Muscle of arm (tissue), 14 donors: ENCODE measurements at places on chromosomes 3 and 15.

DNA sequence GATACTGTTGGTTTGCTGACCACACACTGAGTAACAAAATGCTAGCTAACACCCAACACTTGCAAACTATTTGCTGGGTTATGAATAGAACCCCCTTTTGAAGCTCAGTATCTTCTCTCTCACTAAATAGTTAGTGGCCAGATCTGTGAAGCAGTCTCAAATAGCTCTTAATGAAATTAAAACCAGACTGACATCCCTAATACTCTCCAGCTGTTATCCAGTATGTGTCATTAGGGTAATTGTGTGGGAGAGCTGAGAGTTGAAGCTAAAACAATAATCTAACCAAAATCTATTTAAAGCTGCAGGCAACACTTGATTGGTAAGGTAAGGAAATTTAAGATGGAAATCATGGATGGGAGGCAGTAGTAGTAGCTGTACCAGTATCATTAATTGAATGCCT, 110.4 kb upstream of the RORA start:
- DNase-seq: no peak

DNA sequence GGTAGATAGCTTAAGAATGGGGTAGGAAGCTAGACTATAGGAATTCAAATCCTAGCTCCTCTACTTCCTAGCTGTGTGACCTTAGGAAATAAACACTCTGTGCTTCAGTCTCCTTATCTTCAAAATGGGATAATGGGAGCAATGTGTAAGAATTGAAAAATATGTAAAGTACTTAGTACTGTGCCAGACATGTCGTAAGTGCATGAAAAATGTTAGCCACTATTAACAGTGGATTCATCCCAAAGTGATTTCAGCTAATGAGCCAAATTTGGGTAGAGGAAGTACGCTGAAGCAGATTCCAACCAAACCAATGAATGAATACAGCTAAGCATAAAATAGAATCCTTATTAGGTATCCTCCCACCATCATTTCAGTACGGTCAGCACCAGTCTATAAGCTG, 192.1 kb downstream of the RORA start:
- no peak for DNase-seq

DNA sequence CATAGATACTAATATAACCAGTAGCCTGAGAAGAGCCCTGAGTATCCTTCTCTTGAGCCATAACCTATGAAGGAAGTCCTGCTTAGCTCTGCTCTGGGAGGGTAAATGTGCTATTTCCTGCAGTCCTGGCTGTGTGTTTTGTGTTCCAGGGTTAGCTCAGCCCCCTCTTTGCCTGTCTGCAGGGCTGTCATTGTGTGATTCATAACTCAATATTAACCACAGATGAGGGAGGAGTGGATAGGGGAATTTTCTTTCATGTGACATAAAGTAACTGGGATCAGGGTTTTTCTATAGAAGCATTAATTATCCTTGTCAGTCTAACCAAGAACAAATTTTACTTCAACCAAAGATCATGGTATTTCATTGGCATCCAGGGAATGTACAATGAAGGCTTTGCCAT, 183.3 kb upstream of the ZBTB20 start:
- DNase-seq: no peak

- DNase-seq: no peak
Measured at GRCh38 chr3:114005481-114005880, 50.8 kb downstream of the CCDC191 start.

GRCh38 chr15:50876260-50876988, 32.1 kb upstream of the AP4E1 start:
- DNase-seq: no peak

DNA sequence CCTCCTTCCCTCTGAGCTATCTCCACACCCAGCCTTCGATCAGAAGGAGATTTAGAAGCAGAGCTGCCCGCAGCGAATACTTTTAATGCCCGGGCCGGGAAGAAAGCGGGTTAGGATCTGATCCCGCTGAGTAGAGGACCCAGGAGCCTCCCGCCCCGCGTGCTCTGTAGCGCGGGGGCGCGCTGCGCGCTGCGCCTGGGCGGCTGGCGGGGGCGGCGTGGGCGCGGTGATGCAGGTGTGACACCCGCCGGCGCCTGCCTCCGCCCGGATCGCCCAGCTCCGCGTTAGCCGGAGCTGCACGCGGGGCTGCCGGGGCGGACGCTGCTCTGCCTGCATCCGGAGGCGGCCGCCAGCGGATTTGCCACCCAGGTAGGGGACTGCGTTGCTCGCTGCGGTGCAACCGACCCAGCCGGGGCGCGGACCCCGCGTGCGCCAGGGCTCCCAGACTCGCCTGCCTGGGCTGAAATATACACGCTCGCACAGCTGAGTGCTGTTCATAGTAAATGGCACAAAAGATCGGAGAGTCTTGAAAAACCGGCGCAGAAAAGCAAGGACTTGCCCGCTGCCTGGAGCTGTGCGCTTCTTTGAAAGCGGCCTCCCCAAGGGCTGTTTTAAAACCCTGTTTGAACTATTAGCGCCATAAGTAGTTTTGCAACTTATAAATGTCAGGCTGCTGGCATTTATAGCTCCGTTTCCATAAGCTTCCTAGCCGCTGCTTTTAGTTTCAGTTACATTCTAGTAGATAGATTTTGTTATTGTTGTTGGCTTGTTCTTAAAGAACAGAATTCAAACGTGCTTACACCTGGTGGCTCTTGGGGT, at the start of gene SV2B:
SV2B (plus strand) TSS at position 263 of the 819 bp plus-strand sequence. CDS start 126,007 bp downstream, outside the sequence.
- DNase-seq: no peak

DNA sequence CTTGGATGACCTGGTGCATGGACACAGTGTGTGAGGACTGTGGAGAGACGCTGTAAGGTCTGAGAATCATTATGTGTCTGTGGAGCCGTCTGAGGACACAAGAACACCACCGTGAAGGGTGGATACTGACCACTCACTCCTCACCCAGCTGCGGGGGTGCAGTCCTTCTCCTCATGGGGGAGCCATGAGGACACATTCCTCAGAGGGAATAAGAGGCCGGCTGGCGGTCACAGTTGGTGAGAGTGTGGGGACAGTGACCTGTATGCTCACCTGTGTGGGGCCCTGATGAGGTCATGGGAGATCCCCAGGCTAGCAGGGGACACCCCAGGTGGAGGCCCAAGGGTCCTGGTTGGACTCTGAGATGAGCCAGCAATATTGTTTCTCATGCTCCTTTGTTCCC, 2.5 kb upstream of the TRPM1 start:
- DNase-seq: no peak

DNA sequence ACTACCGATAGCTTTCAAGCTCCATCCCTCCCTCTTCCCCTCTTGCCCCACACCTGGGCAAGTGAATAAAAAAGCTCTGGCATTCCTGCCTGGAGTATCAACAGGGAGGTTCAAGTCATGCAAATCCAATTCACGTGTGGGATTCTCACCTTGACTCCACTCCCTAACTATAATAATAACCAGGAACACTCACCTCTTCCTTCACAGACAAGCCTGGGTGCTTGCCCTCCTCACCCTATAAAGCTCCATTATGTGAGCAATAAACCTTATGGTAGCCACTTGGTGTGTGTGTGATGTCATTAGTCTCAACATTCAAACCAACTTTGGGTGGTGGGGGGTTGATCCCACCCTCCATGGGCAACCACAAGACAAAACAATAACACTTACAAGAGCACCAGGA, 16.6 kb downstream of the CHDH start:
- DNase-seq: no peak

DNA sequence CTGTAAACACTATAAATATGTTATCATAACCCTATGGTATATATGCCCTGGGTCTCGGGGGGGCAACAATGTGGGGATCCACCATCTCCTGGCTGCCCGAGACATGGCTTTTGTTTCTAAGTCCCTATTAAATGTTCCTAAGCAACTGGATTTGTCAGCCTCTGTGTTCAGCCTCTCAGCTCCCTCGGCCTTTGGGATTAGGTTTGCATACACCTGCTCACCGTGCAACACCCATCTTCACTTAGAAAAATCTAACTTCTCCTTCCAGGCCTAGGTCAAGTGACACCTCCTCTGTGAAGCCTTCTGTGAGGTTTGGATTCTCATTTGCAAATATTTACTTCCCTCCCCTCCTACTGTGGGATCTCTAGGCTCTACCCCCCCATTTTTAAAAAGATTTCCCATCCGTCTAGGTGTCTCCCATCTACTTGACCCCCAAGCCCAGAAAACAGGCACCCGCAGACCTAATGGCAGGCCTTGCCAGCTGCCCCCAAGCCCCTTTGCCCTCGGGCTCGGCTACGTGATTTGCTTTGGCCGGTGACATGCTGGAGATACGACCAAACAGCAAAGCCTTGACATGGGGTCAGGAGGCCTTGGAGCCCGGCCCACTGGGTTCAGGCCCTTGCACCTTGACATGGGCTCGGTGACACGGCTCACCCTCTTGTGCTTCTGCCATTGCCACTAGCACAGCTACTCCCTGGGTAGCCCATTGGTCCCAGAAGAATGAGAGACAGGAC, 66.0 kb upstream of the BLM start:
- DNase-seq: no peak

GRCh38 chr15:32704395-32704981, 13.3 kb upstream of the GREM1 start:
- no peak for DNase-seq

GRCh38 chr15:39777496-39777895, 5.1 kb downstream of the FSIP1 start:
- DNase-seq: no peak

GRCh38 chr15:45435124-45435903, 57.0 kb upstream of the GATM start:
- no peak for DNase-seq

DNA sequence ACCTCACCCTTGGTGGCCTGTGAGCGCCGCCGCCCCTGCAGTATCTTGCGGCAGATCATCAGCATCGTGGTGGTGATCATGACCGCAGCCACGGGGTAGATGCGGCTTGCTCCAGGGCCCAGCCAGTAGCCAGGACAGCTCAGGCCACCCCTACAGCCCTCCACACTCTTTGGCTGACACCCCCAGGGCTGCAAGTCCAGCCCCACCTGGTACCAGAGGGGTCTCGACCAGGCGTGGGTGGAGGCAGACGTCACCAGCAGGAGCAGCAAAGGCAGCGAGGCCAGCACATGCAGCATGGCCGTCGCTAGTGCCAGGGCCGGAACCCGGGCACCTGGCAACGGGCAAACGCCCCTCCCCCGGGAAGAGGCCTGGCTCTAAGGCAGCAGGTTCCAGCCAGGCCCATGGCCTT, at the start of gene TMEM89:
TMEM89 (minus strand) TSS at position 309 of the 409 bp plus-strand sequence; CDS start at position 296, 13 bp downstream.
- no peak for DNase-seq

GRCh38 chr15:81380668-81381067, 6.7 kb upstream of the TMC3 start:
- DNase-seq: no peak

DNA sequence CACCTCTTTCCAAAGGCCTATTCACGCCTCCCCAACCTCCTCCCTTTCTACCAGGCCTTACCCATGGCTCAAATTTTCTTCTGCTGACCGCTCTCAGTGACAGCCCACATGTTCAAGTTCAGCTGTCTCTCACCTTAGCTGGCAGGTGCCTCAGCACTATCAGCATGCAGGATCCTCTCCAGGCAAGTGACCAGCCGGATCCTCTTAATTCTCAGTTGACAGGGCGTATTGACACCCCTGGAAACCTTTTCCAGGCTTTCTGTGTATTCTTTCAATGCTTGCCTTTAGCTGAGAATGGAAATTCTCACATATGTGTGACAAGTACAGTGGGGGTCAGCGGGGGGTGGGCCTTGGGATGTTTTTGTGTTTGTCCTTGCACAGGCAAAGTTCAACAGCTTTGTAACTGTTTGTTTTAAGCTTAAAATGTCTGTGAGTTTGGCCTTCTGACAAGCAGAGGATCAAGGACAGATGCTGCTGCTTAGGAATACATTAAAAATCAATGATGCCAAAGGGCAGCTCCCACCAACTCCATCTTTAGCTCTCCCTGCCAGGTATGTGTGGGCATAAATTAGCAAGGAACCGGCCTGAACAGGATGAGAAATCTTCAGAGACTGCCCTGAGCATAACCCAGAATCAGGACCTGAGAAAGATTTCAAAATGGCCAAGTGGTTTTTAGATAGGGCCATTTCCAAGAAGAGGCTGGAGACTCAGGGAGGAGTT, 17.4 kb upstream of the BDH1 start:
- DNase-seq: no peak

DNA sequence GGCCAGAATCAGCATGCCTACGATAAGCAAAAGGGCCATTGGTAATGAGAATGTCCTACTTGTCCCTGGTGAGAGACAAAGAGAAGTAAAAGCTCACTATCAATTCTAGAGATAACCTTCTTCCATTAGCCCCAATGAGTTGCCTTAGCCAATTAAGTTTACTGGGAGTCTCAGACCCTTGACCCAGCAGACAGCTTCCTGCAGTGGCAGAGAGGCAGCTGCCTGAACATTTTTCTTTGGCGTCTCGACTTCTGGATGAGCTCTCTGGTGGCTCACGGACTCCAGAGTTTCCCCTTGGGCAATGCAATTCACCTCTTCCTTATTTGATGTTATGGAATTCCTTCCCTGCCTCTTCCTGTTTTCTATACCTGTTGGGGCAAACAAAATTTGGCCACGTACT, 1034.4 kb downstream of the NAALADL2 start:
- no peak for DNase-seq

GRCh38 chr3:126969586-126969985, 13.3 kb upstream of the PLXNA1 start:
- DNase-seq: no peak
